IPS DF 19.7 (cell line): ENCODE measurements at places on chromosomes 6 and 20.

- no peak for DNase-seq
These were observed 61.0 kb downstream of the TSHZ2 start for GRCh38 chr20:53033176-53033575.

DNA sequence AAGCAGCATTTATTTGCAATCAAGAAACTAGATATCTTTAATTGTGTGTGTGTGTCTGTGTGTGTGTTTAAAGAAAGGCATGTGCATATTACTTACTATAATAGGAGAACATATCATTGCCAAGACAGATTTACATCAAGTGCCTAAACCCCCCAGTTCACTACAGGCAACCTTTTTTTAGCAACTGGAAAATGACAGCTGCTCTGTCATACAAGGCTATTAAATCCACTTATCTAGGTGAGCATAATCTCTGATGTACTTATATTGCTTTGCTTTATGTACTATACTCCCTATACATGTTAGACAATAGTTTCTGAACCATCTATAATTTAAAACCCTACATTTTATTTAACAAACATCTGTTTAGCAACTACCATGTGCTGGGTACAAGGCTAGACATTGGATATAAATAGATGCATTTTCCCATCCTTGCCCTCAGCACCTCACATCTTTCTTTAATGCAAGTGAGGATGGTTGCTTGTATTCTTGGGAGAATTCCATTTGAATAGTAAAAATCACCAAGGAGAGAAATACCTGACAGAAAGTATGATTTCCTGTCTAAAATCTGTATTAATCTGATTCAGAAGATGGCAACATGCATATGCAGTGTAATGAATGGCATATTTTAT is 398.3 kb downstream of the LAMA2 start:
- DNase-seq: no peak

DNA sequence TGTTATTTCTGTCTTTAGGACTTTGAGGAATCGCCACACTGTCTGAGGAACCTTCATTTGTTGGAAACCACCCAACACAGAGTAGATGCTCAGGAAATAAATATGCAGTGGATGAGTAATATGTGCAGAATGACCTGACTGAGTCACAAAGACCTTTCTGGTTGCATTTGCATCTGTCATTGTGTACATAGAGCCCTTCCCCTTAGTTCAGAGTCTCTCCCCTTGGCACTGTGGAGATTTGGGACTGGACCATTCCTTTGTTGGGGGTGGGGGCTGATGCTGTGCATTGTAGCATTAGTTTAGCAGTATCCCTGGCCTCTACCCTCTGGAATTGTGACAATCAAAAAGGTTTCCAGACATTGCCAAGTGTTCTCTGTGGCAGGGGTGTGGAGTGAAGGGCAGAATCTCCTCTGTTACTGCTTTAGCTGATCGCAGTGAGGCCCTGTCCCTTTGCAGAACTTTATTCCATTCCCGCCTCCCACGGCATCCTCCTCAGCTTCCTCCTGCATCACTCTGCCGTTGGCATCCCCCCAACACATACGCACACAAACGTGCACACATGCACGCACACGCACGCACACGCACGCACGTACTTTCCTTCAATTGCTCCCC is 64.5 kb downstream of the EYA2 start:
- no peak for DNase-seq

- no peak for DNase-seq
These were observed 301.7 kb upstream of the ZFP64 start for GRCh38 chr20:52493171-52493721.

- DNase-seq: no peak
These were observed 21.3 kb upstream of the PPARD start for GRCh38 chr6:35321091-35321490.
